ENCODE measurements at places on chromosomes 2 and 18.

DNA sequence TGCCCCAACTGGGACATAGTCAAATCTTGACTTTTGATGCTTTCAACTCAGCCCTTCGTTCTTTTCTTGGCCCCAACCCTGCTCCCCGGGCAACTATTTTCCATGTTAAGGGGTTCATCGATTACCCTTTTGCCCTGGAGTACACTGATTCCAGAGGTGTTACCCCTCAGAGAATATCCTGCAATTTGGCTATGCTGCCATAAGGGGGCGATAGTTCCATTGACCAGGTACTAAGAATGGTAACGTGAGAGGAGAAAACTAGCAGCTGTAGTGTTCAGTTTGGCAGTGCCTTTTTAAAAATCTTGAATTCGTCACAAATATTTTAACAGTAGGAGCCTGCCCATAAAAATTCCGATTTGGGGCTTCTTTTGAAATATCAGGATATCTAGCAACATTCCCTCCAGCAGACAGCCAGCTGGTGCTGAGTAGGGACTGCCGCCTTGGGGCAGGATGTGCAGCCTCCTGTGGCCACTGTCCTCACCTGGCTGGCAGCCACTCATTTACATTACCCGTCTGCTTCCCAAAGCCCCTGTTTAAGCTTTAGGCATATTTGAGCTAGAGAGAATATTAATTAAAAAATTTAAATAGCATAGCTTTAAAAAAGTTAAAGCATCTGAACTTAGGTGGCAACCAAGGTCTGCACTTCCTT lies 146.3 kb upstream of the SKOR2 start:
- DNase-seq = peak; percentile 37

DNA sequence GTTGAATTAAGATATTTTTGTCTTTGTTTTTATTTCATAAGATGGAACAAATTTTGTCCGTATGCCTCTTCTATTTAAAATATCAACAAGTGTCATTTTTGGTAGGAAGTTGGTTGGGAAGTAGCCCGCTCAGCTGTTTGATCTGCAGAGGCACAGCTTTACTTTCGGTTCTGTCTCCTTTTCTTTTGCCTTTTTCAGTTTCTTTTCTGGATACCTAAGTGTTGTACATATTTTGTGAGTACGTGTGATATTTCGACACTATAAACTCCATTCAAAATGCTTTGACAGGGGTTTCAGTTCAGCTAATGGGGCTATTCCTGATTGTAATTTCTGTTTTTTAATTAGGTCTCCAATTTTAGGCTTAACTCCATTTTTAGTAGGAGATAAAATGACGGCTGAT lies 1785.0 kb upstream of the LRRTM1 start:
- no peak for DNase-seq

GRCh38 chr2:242036653-242036950 lies 167.1 kb downstream of the RTP5 start:
- DNase-seq = no peak

GRCh38 chr2:164055623-164056022 lies 319.8 kb upstream of the FIGN start:
- no peak for DNase-seq

- no peak for DNase-seq
Observed at GRCh38 chr2:46087492-46087891, 209.7 kb upstream of the EPAS1 start.

- no peak for DNase-seq
Observed at GRCh38 chr18:75810961-75811551, 383.6 kb upstream of the SMIM21 start.

GRCh38 chr18:5424903-5425664 lies 118.7 kb downstream of the EPB41L3 start:
- no peak for DNase-seq

- DNase-seq = no peak
Observed at GRCh38 chr2:100039291-100039980, 103.0 kb downstream of the AFF3 start.

- no peak for DNase-seq
Observed at GRCh38 chr18:31618801-31619200, 27.1 kb downstream of the TTR start.

GRCh38 chr2:11379558-11379957 lies 35.1 kb upstream of the ROCK2 start:
- DNase-seq = no peak

DNA sequence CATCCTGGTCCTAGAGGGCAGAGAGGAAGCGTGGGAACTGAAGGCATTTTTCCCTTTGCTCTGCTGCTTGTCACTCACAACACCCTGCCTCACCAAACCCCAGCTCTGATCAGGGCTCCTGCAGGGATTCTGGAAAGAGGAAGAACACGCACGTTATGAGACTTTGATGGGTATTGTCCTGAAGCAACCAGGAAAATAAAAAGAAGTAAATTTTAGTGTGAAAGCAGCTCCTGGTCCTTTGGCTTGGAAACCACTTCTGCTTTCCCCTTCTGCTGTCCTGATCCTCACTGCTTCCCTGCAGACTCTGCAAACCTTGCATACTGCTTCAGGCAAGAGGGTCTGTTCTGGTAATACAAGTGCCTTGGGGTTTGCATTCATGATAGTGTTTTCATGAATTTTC lies 164.1 kb downstream of the SLC8A1 start:
- DNase-seq = no peak

DNA sequence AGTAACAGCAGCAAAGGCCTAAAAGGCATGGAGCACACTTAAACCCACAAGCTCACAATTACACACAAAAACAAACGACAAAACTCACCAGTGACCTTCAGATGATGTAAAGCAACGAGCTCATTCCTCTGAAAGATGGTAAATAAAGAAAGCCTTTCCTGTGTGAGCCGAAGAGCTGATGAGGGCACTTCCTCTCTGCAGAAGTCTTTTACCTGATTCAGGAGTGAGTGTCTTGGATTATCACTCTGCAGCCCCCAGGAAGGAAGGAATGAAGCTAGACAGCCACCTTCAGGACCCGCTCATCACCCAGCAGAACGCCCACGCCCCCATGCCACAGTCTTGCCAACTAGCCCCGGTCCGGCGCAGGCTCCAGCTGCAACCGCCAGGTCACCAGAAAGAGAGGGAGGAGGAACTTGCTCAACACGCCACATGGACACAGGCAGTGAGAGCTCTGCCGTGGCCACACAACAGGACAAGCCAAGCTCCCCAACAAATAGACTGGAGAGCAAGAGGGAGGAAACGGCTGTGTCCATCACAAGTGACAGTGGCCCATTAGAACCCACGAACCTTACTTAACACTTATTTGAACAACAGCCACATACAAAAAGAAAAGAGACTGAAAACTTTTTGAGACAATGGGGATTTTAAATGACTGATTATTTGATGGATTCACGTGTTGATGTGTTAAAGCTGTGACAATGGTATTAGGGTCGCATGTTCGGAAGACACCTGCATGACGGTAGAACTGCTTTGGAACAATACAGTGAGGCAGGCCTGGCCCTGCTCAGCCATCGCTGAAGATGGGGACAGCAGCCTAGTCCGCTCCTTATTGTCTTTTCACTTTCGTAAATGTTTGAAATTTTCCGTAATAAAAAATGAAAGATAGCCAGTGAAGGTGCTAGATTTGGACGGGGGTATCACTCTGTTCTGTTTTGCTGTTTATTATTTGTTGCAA lies 127.3 kb downstream of the HDAC4 start:
- no peak for DNase-seq

GRCh38 chr2:120833127-120833675 lies 97.5 kb downstream of the GLI2 start:
- no peak for DNase-seq

DNA sequence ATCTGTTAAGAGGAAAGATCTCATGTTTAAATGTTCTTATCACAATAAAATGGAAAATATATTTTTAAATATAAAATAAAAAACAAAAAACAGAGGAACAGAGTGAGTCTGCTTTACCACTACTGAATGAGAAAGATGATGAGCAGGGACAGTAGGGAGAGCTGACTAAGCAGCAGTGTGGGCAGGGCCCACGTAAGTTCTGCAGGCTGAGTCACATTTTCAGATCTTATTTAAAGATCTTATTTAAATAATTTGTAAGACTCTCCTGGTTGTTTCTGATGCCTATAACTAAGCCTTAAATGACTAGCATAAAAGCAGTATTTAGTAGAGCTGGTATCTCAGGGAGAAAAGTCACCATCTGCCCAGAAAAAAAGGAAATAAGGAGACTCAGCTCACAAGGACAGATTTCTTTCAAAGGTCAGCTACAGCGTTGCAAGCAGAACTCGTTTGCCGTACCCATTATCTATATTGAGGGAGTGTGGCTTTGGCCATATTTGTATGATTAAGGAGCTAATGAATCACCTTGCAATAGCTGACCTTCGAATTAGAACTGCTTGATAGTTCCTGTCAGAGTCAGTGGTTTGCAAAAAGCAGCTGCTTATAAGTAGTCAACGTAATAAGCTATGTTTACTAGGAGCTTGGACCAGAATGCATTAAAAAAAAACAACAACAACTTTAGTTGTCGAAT lies 322.1 kb upstream of the CHAC2 start:
- no peak for DNase-seq

GRCh38 chr2:169415233-169415748 lies 53.0 kb upstream of the LRP2 start:
- DNase-seq = no peak

DNA sequence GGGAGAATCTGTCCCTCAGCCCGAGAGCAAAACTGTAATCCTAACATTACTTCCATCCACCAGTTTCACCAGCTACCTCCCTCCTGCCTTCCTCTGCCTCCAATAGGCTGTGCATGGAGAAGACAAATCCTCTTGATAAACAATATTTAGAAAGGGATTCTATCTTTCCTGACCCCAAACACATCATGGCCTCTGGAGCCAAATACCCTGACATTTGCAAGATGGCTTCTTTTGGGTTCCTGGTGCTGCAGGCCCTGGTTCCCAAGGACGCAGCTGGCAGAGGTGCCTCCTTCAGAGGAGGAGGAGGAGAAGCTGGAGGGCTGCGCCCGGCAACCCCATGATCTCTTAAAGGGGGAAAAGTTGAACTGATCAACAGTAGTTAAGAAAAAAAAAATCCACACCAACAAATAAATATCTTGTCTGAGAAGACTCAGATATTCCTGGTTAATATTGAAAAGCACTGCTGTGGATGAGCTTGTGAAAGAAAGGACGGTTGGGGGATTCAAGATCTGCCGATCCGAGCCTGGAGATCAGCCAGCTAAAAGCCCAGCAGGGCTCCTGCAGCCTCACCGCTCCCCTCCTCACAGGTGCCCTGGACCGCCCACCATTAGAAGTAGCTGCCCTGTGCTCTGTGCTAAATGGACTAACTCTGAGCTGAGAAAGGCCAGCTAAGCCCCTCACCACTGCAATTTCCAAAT lies 116.8 kb downstream of the MSH2 start:
- no peak for DNase-seq

- DNase-seq = no peak
Observed at GRCh38 chr18:78001811-78002210, 752.2 kb downstream of the GALR1 start.

DNA sequence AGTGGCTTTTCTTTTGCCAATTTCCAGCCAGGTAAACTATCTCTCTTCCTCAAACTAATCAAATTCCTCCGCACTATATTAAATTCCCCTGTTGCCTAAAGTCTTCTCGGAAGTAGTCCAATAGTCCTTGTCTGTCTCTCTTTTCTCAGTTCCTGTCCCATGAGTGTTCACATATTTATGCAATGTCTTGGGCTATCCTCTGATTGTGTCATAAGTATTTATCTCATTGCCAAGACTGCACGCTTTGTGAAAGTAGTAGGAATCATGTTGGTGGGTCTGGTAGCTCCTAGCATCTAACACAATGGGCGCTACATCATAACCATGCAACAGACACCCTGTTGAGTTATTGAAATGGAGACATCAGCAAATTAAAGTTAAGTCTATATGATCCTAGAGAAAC lies 59.9 kb upstream of the POU3F3 start:
- no peak for DNase-seq

- DNase-seq = no peak
Observed at GRCh38 chr18:33051407-33051806, 278.6 kb upstream of the KLHL14 start.
